Left ventricle myocardium superior (tissue), 1 donor: ENCODE measurements at places on chromosomes 4 and X.

DNA sequence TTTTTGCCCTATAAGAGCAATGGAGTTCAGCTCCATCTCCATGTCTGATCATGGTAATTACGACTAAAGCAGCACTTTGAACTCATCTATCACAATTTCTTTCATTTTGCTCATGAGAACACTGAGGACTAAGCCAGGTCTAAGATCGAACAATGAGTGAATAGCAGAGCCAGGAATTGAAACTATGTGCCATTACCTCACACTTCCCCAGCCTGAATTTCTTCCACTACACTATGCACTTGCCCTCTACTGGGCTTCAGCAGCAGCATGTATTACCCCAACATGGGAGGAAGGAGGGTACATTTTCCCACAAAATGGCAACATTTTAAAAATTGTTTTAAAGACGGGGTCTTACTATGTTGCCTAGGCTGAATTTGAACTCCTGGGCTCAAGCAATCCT is 274.7 kb upstream of the FGF13 start:
- DNase-seq: no peak

DNA sequence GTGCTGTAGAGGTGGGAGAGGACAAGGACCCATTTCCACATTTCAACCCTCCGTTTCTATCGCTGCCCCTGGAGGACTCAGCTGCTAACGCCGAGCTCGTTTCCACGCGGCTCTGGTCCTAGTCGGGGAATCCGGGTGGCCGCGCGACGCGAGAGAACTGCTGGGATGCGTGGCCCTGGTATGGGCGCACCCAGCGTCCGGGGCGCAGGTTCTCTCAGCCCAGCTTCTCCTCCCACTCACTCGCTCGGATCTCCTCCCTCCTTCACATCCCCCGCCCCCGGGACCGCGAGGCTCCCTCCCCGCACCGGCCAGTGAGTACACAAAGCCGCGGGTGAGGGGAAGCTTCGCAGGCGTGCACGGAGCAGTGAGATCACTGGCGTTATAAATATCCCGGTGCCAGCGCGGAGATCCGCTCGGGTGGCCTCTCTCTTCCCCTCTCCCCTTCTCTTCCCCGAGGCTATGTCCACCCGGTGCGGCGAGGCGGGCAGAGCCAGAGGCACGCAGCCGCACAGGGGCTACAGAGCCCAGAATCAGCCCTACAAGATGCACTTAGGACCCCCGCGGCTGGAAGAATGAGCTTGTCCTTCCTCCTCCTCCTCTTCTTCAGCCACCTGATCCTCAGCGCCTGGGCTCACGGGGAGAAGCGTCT is at the start of gene FGF5:
Gene FGF5, plus strand, starts transcription at position 412 of the 649 bp plus-strand sequence. Its CDS starts 161 bp downstream, at position 573.
- DNase-seq: peak; percentile 61

DNA sequence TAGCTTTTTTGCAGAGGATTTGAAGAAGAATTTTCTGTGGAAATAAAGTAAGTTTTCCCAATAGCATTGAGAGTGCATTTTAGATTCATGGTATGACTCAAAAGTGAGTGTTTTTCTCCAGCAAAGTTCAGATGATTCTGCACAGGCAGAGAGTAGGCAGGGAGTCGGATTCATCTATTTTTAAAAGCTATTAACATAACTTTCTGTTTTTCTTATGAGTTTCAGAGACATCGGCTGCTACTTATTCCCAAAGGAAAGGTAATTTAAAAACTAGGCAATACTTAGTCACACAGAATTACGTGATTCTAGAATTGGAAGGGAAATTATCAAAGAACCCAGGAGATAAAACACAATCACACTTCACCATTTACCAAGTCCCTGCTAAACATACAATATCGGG is 4.4 kb downstream of the CCDC110 start:
- no peak for DNase-seq

- DNase-seq: no peak
These were observed 37.9 kb downstream of the CCDC158 start for GRCh38 chr4:76383001-76383400.

DNA sequence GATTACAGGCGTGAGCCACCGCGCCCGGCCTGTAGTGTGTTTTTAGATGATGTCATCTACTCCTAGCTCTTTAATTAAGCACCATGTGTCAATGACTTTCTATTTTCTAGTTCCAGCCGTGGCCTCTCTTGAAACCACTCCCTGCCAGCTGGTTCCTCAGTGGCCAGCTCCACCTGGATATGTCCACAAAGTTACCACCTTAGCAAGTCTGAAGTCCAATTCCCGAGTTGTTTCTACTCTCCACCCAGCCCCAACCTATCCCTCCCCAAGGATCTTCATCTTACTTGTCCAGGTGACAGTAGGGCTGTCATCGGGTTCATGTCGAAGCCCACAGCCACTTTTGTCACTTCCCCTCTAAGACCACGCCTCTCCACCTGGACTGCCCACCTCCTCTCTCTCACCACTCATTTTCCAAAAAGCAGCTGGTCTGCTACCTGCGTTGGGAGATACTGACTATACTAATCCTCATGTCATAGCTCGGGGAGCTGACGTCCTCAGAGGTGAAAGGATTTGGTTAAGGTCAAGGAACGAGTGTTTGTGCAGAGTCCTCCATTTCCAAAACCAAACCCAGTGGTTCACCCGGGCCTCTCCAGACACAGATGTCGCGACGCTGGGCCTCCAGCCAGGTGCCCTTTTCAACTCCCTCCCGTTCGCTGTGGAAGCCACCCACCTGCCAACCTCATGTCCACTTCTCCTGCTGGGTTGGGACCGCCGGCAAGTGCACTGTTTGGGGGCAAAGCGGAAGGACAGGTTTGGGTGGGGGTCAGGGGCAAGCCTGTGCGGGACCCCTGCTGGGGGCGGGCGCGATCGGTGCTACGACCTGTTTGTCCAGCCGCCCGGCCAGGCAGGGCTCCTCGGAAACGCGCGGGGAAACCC is 704 bp downstream of the FAM3A start:
- peak; percentile 66 for DNase-seq

GRCh38 chr4:35106091-35106734 is 1138.1 kb downstream of the ARAP2 start:
- no peak for DNase-seq

DNA sequence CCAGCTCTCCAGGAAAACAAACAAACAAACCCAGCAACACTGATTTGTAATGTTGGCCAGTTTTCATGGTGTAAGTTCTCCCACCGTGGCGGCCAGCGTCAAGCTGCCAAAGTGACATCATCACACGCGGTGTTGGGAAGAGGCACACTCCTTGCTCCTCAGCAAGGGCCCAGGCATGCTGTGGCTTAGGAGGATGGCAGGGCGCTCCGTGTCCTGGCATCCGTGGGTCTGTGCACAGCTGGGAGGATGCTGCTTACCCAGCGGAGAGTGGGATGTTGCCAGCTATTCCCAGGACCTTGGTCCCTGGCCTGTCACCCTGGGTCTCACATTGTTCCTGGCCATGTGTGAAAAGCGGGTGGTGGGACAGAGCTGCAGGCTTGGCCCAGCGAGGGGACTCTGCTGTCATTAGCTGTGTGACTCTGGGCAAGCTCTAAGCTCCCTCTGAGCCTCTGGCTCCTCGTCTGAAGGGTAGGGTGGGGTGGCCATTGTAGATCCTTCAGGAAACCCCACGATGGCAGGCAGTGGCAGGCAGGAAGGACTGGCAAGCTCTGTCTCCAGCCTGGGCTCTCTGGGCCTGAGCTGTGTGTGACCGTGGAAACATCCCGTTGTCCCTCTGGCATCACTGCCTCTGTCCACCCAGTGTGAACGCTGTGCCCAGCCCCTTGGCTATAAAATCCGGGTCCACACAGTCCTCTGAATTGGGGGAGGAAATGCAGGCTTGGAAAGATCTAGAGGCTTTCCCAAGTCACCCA is 10.8 kb downstream of the PSAPL1 start:
- no peak for DNase-seq

DNA sequence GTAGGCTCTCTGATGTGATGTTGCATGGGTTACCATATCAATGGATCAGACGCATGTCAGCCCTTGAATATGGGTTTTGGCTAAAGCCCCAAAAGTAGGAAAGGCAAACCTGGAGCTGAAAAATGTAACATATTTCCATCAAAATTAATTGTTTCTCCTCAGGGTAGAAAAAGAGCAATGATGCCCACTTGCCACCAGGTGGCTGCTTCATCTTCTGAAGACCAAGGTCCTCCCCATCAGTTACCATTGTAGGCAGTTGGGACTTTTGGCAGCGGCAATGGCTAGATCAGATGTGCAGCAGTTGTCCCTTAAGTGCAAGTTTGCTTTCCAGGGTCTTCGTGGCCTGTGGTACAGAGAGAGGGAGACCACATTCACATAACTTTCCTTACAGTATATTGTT is 118.2 kb downstream of the NAF1 start:
- no peak for DNase-seq
